ENCODE measurements at places on chromosomes 6 and 20.
A peak's percentile ranks its signal among the peaks of the same experiment; 100 is the strongest.

DNA sequence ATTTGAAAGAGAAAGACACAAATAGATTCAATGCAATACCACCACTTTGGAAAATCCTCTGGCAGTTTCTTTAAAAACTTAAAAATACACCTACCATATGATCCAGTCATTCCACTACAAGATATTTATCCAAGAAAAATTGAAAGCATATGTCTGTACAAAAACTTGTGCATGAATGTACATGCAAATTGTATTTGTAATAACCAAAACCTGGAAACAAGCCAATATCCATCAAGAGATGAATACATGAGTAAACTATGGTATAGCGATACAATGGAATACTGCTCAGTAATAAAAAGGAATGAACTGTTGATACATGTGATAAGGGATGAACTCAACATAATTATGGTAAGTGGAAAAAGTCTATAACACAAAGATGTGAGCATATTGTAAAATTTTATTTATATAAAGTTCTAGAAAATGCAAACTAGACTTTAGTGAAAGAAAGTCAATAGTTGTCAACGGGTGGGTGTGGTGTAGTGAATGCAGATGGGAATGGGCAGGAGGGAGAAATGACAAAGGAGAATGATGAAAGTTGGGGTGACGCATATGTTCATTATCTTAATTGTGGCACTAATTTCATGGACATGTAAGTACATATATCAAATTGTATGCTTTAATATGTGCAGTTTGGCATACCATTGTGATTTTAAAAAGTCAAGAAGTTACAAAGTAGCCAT lies 347.5 kb downstream of the SAMD5 start:
- no peak for DNase-seq

DNA sequence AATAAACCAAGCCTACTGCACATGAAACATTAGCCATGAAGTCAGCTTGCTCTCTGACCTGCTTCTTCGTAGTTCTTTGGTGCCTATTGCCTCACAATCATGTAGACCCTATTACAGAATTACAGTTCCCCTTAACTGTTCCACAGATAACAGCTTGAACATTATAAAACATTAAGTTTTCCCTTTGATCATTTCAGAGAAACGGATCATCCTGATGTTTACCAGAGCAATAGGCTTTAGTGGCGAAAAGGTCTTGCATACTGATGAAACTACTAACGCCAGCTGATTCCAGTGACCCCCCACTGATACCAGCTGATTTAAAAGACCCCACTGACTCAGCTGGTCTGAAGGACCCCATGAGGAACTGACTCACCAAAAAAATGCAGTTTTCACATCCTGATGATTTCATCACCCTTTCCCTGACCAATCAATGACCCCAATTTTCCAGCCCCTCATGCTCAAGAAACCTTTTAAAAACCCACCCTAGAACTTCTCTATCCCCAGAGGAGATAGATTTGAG lies 39.4 kb upstream of the MLIP start:
- no peak for DNase-seq

GRCh38 chr6:161748535-161749416 lies 474.9 kb upstream of the AGPAT4 start:
- DNase-seq: peak; percentile 34

GRCh38 chr6:110933912-110934311 lies 24.6 kb upstream of the GTF3C6 start:
- DNase-seq: no peak

GRCh38 chr20:51106011-51106410 lies 83.1 kb upstream of the KCNG1 start:
- DNase-seq: no peak

DNA sequence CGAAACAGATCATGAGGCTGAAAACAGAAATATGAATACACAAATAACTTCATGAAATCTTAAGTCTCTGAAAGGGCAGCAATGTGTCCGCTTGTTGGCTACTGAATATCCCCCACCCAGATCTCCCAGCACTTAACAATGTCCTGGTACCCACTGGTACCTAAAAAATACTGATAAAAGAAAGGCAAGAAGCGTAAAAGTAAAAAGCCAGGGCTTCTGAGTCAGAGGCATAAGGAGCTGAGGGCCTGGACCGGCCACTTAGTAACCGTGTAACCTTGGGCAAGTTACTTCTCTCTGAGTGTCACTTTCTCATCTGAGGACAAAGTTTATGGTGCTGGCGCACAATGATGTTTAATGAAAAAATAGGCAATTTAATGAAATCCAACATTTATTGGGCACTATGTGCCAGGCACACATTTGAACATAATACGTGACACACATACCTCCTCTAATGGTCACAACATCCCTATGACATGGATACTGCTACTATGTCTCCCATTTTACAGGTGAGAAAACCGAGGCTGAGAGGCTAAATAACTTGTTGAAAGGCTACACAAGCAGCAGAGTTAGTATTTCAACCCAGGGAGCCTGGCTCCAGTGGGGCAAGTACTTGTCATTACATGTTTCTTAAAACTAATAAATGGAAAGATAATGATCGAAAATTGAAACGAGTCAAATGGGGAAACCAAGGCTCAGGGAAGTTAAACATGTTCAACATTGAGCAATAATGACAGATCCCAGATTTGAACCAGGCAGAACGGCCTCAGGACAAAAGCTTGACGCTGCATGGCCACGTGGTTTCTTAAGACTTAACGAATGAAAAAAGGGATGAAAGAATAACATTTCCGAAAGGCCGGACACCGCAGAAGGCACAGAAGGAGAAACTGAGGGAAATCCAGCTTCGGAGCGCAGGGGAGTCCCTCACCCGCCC lies 828 bp downstream of the TP53RK start:
- no peak for DNase-seq

GRCh38 chr20:19944772-19945459 lies 72.2 kb upstream of the NAA20 start:
- no peak for DNase-seq

DNA sequence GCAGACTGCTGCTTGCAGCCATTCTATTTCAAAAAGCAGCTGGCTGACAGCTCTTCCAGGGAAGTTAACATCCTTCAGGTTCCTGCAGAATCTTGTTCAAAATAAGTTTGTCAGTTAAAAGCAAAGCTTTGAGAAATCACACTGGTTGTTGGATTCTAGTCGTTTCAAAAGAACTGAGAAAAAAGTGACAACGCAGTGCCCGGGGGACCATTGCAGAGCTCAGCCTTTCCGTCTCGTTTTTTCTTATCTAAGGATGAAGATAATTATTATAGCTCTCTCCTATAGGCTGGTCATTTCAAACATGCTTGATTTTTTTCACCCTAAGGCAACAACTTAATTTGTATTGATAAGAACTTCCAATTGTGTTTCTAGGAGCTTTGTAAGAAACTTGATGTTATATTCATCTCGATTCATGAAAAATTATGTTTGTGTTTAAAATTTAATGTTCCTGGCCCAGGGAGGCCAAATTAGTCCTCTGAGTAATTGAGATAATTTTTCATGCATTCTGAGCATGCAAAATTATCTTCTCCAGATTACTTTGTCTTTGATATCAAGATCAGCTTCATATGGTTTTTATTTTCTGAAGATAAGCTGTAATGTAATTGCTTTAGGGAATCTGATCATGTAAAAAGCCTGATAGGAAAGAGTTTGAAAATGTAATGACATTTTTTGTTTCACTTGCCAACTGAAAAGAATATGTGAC lies 58.4 kb downstream of the SNAP25 start:
- DNase-seq: no peak

DNA sequence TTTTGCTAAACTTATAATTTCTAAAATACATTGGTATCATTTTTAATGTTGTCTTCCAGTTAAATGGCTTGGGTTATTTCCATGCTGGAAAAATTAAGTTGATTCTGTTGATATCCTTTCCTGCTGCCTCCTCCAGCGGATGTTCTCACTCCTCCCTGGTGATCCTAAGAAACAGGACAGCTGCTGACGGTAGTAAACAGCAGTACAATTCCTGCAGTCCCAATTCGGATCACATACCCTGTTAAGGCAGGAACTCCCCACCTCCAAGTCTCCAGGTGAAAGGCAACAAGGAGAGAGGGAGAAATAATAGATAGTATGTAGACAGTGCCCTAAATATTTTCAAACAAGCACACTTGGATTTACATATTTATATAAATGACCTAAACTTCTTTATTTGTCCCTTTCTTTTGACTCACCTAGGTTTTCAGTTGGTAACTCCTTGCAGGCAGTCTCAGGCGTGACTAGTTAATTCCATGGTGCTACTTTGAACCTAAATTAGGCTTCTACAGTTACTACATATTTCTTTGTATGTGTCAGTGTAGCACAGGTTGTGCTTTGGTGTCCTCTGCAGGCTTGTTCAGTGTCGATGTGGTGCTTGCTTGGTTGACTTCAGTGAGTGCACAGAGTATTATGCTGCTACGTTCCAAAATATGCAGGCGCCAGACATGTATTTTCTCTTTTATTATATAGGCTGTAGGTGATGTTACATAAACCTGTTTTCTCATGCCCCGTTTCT lies 126.0 kb downstream of the ADGRB3 start:
- no peak for DNase-seq

- no peak for DNase-seq
These were observed 157.9 kb downstream of the OGFRL1 start for GRCh38 chr6:71446470-71446869.

GRCh38 chr6:14763139-14763538 lies 482.7 kb upstream of the JARID2 start:
- no peak for DNase-seq

DNA sequence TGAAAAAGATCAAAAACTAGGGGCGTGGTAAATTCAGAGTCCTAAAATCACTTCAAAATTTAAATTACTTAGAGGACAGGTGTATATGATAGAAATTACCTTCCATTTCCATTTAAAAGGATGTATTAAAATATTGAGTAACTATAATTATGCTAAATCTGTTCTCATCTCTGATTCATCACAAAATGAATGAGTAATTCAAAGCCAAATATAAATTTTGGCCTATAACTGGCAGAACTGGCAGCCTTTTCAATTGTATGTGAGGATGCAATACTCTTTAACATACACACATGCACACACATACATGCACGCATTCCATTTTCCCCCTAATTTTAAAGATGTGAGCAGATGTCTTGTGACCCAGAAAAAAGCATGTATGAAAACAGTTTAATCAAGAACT lies 194.6 kb downstream of the EPM2A start:
- no peak for DNase-seq

DNA sequence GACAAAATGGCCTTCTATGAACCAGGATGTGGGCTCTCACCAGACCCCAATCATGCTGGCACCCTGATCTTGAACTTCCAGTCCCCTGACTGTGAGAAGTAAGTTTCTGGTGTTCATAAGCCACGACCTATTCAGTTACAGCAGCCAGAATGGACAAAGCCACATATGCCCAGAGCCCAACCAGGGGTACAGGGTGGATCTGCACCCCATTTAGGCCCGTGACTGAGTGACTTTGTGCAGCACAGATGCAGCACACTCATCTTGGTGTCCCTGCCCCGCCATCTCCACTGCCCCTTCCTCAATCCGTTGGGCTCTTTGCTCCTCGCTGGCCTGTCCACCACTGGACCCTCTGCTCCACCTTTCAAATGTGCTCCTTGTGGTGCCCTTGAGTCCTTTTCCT lies 205.6 kb downstream of the QKI start:
- no peak for DNase-seq

DNA sequence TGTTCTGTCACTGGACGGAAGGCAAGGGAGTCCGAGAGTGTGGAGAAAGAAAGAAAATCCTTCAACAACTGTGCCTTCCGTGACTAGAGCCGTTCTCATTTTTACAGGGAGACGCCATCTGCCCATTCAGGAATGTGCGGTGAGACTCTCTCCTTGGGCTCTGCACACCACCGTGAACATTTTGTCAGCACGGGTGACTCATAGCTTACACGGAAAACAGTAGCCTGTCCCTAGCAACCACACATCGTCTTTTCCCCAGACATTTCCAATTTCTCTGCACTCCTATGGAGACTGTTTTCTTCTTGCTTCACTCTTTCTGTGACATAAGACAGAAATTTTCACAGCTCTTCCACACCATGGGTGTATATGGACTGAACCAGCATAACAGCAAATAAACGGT lies 55.1 kb downstream of the TBXT start:
- DNase-seq: no peak

DNA sequence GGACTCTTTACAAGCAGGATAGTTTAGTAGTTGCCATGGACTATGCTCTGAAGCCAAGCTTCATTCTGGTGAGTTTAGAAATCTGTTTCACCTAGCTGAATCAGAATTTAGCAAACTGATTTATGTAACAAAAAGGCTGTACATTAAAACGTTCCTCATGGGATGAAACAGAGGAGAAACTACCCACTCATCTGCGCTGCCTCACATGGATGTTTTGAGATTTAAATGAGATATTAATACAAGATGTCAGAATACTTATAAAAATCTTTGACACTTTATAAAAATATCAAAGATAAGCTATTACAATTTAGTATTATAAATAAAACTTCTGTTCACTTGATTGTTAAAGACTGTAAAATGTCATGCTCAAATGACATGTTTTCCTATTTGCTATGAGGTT lies 16.8 kb downstream of the RUNX2 start:
- no peak for DNase-seq

DNA sequence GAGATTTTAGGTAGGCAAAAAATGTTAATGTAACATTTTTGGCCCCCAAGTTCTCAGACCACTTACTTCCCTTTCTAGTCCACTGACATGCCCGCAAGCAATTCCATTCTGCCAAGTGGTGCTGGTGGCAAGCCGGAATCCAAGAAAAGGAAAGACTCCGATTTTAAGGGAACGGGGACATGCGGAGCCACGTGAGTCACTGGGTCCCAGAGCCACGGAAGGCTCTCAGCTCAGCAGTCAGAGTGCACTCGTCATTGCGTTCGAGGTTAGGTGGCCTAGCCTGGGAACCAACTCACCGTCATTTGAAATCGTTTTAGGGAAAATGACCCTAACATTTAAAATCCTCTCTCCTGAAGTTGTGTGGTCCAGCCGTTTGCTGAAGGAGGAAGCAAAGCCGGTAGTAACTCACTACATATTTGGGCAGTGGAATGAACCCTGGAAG lies 711 bp upstream of the SIRT5 start:
- DNase-seq: peak; percentile 49

DNA sequence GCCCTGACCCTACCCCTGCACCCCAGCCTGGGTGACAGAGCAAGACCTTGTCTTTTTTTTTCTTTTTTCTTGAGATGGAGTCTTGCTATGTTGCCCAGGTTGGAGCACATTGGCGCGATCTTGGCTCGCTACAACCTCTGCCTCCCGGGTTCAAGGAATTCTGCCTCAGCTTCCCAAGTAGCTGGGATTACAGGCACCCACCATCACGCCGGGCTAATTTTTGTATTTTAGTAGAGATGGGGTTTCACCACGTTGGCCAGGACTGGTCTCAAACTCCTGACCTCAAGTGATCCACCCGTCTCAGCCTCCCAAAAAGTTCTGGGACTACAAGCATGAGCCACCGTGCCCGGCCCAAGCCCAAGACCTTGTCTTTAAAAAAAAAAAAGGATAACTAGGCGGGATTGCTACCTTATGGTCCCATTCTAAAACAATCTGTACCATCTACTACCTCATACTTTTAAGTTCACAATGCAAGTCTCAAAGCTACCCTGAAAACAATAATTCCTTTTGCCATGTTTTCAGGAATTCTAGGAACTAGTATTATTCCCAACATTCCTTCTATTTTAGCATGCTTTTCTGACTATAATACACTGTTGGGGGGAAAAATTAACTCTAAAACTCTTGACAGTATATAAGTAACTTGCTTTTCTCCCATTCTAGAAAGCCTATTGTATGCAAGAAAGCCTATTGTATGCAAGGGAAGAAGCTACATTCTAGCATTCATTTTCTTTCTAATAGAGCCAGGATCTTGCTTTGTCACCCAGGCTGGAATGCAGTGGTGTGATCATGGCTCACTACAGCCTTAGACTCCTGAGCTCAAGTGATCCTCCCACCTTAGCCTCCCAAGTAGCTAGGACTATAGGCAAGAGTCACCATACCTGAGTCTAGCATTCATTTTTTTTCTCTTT lies 6.6 kb downstream of the TUBB start:
- DNase-seq: no peak

Data from colonic mucosa (tissue), 4 donors.